ENCODE measurements at places on chromosomes 4 and X.

DNA sequence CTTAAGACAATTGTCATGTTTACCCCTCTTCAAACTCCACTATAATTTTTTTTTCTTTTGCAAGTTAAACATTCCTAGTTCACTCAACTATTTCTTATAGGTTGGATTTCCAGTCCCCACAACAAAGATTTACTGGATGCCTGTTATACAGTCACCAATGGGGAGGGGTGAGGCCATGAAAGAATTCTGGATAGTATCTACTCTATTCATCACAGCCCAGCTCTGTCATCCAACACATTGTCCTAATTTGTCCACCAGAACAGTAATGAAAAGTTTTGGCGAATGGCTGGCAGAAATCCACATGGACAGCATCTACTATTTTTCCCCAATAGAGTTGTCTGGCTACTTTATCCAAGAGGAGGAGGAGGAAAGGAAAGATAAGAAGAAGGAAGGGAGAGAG lies 192.7 kb upstream of the S100G start:
- DNase-seq = no peak

- DNase-seq = no peak
These were observed at the start of gene FAM133A for GRCh38 chrX:93673869-93674271. TSS of gene FAM133A (plus strand) at chrX:93674206. CDS start at chrX:93709420, 35,214 bp downstream.

GRCh38 chr4:61723492-61723891 lies 523.4 kb downstream of the ADGRL3 start:
- DNase-seq = no peak

GRCh38 chrX:74911494-74911893 lies 13.8 kb downstream of the NEXMIF start:
- DNase-seq = no peak

GRCh38 chrX:68018248-68019203 lies 414.8 kb downstream of the OPHN1 start:
- DNase-seq = peak; percentile 3

GRCh38 chrX:149528381-149528780 lies 12.4 kb upstream of the EOLA1 start:
- no peak for DNase-seq

- no peak for DNase-seq
These were observed 259.1 kb downstream of the DACH2 start for GRCh38 chrX:86407371-86407770.

DNA sequence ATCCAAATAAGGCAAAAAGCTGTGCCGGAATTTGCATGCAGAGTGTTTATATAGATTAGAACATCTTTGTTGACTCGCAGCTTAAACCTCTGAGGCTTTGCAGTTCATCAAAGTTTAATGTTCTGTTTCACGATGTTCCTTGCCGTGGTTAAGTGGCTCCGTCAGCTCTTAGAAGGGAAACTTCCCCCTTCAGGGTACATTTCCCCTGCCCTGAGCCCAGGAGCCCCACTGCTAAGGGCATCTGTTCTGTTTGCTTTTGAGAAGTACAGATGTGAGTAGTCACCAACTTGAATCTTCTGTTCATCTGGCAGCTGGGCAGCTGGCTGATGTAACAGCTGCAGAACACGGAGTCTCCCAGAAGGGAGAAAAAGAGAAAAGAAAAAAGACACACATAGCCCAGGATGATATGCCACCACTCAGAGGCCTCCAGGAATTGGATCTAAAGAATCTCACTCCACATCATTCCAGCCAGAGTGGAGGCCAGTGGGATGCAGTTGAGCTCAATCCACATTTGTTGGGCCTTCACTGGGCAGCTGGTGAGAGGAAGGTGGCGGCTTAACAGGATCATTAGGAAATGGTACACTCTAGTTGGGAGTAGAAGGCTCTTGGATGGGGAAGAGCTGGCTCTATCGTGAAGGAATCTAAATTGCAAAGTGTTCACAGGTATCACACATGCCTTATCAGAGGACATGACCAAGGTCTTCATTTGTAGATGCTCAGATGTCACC lies 178.7 kb upstream of the RBPJ start:
- peak; percentile 56 for DNase-seq

DNA sequence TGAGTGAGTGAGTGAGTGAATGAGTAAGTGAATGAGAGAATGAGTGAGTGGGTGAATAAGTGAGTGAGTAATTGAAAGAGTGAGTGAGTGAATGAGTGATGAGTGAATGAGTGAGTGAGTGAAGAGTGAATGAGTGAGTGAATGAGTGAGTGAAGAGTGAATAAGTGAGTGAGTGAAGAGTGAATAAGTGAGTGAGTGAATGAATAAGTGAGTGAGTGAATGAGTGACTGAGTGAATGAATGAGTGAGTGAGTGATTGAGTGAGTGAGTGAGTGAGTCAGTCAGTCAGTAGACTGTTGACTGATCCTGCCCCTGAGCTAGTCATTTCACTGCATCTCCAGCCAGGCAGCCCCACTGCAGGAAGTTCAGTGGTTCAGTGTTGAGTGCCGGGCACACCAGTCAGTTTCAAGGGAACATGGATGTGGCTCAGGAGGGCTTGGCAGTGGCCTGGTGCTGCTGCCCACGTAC lies 228.4 kb upstream of the PSAPL1 start:
- peak; percentile 45 for DNase-seq

- DNase-seq = no peak
These were observed 11.2 kb downstream of the ADAM29 start for GRCh38 chr4:174929346-174929745.

DNA sequence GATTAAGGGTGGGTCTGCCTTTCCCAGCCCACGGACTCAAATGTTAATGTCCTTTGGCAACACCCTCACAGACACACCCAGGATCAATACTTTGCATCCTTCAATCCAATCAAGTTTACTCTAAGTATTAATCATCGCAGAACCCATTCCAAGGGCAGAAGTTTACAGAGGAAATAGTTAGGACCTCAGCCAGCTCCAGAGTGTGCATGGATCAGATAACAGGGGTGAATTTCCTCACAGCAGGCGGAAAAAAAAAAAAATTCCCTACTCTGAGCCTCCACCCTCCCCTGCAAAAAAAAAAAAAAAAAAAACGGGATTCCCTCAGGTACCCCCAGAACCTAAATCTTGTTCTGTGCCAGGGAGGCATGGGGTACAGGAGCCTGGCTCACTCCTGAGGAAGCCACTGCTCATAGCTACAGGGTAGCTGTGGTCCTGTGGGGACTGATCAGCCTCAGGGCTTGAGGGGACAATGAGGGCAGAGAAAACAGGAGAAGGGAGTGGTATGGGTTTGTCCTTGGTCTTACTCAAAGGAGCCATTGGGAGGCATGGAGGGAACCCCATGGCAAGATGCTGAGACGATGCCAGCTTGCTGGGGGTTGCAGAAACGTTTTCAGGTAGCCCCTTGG lies 113.0 kb downstream of the DHRSX start:
- no peak for DNase-seq

DNA sequence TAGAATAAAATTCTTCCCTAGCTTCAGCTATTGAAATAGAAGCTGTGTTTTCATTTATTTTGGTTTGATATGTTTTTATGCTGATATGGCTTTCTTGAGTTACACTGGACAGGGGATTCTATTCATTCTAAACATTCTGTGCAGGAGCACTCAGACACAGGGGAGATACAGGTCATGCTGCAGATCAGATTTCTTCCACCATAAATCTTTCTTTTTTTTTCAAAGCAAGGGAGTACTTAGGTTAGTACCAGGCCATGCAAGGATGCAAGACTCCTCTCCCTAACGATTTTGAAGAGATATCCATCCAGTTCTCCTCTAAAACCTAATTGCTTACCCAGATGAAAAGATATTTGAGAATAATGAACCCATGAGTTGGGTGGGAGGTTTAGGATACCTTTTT lies 21.4 kb downstream of the ETDC start:
- no peak for DNase-seq

DNA sequence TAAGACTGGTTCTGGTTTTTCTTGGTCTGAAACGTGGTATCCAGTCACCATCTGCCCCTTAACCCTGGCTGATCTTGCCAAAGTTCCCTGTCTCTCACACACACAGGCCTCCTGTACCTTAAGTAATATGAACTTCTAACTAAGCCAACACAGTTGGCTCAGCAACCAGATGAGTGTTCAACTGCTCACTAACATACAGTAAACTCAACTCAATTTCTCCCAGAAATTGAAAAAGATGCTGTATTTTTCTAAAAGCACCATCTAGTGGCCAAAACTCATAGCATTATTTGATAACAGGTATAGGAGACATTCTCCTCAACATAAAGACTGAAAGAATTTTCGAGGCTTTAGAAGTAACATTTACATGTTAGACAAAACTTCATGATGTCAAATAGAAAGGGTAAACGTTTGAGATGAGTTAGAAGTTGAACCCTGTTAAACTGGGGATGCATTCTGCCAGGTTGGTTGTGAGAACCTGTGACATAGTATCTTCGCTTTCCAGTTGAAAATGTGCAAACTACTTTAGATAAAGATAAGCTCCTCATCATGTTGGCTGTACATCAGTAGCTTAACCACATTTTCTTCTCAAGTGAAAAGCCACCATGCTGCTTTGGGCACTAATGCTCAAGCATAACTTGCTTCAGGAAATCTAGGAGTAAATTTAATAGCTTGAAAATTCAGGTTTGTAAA lies 31.2 kb downstream of the CCNI start:
- no peak for DNase-seq

DNA sequence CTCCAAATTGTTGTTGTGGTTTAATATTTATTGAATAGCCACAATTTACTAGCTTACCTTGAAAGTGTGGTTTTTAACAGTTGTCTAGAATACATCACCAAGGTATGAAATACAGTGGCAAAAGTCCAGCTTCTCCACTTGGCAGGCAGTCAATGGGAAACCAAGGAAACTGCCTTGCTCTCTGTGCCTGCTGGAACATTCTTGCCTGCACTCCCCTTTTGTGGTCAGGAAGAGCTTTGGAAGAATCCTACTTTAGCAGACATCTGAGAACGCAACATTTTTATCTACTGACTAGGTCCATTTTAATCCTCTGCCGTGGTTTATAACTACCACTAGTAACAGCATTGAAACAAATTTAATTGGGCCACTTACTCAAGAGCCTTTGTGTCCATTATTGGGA lies 64.5 kb downstream of the TENM3 start:
- DNase-seq = no peak

- no peak for DNase-seq
These were observed 13.6 kb downstream of the HMX1 start for GRCh38 chr4:8857766-8858700.

DNA sequence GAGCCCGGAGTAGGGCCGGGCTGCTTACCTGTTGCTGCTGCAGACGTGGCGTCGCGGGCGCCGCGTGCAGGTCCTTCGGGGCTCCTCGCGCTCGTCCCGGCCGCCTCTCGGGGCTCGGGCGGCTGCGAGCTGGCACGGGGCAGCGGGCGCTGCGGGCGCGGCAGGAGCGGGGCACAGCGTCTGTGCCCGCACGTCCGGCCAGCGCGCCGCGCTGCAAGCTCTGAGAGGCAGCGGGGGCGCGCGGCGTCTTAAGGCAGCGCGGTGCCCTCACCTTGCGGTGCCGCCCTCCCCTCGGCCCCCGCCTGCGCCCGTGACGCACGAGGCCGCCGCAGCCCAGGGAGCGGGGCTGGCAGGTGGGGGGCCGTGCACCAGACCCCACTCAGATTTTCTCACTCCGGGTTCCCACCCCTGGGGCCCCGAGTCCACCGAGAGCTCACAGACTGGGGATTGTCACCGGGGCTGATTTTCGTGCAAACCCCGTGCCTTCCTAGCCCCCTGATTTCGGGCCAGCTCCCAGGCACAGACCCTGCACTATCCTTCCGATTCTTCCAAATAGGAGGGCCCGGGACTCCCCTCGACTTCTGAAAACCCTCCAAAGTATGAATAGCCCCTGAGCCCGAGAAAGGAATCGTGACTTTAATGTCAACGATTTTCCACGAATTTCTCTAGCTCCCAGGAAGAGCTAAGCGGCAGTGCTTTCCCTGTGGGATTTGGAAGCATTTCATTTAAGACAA lies at the start of gene GPR101:
TSS of gene GPR101 (minus strand) at position 222 of the 734 bp plus-strand sequence. CDS start 2,321 bp downstream, outside the sequence.
- DNase-seq = no peak

DNA sequence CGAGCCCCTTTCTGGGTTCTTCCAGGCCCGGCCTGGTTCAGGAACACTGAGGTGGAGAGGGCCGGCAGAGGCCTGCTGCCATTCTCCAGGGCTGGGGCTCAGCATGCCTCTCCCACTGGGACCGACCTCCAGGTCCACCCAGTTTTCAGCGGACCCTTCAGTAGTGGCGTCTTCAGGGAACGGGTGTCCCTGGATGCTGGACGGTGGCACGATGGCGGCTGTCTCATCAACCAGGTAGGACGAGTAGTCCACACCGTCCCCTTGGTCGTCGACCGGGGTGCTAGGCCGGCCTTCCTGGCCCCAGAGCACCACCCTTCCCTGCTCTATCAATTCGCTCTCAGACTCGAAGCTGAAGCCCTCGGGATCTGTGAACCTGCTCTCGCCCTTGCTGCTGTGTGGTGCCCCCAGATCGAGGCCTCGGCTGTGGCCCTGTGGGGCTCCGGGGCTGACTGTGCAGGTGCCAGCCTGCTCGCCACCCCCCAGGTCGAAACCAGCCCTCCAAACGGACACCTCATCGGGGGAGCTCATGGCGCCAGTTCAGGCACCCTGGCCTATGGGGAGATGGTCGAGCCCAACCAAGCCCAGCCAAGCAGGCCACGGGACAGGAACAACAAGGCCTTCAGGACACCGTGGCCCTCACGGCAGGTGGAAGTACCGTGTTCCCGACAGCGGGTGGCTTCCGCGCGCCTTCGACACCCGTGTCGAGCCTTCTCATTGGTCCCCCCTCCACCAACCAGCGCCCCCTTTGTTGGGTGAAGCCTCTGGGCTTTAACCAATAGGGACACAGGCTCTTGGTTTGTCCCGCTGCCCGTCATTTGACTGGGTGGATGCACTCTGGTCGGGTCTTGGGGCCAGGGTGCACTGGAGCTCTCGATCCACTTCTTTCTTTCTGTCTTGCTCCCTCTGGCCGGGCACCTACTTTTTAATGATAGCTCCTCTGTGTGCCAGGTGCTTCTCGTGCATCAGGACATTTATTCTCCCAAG lies 814 bp upstream of the LOC101059915 start:
- no peak for DNase-seq
